Thoracic aorta (tissue), 2 donors: ENCODE measurements at places on chromosomes 6 and 20. TPM values are rescaled to one million over a fixed set of nuclear protein-coding genes. Genes with fewer than 3 reads are reported as not detected.

DNA sequence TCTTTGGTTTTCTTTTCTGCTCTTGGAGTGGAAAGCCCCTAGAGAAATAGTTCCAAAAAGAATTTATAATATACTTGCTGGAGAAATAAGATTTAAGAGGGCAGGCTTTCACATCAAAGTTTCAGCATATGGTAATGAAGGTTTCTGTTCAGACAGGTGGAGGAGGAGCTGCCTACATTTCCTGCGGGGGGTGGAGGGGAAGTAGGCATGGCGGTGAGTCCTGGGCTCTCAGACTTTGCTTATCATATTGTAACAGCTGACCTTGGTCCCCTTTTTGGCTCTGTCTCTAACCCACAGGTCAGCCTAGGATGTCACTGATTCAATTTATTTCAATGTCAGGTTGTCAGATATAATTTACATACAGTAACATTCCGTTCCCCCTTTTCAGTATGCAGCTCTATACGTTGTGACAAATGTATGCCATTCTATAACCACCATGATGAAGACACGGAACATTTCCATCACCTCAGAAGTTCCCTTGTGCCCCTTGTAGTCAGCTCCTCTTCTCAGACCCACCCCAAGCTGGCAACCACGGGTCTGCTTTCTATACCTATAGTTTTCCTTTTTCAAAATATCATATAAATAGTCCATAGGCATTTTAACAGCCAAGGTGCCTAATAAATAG, 77.6 kb upstream of the GGTLC1 start:
- no peak for DNase-seq

- no peak for DNase-seq
Measured at GRCh38 chr20:58694241-58695083, 1.9 kb downstream of the NPEPL1 start.

DNA sequence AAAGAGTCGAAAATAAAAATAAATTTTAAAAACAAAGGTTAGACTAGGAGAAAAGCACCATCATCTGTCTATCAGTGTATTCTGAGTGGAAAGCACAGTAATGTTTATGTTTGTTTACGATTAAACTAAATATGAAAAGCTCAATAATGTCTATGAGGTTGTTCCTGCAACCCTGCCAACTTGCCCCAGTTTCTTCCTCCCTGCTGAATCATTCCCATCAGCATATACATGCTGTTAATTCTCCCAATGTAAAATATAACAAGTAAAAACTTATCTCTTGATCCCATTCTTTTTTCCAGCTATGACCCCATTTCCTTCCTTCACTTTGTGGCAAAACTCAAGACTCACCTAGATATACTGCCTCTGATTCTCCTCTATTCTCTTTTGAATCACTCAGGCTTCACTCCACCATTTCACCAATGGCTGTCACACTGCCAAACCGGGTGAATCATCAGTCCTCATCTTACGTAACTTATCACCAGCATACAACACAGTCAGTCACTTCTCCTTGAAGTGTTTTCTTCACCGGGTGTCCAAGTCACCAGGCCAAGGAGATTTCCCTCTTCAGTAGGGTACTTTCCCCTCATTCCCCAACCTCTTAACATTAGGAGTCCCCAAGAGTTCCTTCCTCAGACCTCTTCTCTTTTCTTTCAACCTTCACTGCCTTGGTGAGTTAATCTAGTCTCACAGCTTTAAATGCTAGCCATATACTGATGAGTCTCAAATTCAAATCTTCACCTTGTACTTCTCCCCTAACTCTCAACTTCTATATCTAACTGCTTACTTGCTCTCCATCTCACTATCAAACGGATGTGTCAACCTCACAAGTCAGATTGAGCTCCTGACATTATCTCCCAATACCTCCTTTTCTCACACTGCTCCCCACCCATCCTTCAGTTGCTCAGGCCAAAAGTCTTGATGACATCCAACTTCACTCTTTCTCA, 6.2 kb downstream of the TMEM242 start:
- DNase-seq, result peak; percentile 71

GRCh38 chr6:139020689-139021088, 7.9 kb upstream of the ABRACL start:
- DNase-seq, result no peak

SMAP1 gene
- total RNA-seq, result 13.7 TPM

GJA10 gene
- total RNA-seq, result not detected
